ENCODE measurements at places on chromosomes 5 and 9. TPM values are rescaled to one million over a fixed set of nuclear protein-coding genes. Genes with fewer than 3 reads are reported as not detected.
A peak's percentile ranks its signal among the peaks of the same experiment; 100 is the strongest.

Gene ZFP37
- total RNA-seq, result 1.3 TPM

GRCh38 chr9:92686954-92687353 lies 17.0 kb upstream of the IPPK start:
- peak; percentile 36 for DNase-seq

- DNase-seq, result no peak
These were observed 391.1 kb downstream of the ADGRV1 start for GRCh38 chr5:90949469-90950358.

Gene GARNL3
- 5.3 TPM for total RNA-seq

Gene PCSK5
- 0.08 TPM for total RNA-seq

Gene LCN1
- total RNA-seq, result not detected

DNA sequence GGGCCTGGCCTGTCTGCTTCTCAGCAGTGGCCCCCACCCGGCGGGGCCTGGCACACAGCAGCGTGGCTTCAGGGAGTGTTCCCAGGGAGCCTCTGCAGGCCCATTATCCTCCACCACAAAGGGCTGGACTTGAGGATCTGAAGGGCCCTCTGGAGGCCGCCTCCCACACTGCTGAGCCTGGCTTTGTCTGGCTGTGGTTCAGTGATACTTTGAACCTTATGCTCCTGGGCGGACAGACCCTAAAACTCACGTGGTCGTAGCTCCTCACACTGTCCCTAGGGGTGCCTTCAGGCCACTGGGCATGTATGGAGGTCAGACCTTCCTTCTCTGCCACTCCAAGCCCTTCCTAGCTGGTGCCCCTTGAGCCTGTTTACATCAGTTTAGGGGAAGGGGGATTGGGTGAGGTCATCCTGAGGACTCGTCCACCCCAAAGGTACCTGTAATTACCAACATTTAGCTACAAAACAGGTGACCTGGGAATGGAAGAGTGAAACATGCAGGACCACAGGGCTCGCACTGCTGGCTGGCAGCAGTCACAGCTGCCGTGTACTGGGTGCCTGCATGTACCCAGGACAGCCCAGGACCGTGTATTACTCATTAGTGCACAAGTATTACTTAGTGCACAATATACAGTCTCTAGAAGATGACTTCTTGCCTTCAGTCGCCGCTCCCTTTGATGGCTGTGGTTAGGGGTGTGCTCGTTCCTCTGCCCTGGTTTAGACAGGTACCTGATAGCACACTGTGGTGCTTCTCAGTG lies 8.5 kb downstream of the GRHPR start:
- DNase-seq, result peak; percentile 30

DNA sequence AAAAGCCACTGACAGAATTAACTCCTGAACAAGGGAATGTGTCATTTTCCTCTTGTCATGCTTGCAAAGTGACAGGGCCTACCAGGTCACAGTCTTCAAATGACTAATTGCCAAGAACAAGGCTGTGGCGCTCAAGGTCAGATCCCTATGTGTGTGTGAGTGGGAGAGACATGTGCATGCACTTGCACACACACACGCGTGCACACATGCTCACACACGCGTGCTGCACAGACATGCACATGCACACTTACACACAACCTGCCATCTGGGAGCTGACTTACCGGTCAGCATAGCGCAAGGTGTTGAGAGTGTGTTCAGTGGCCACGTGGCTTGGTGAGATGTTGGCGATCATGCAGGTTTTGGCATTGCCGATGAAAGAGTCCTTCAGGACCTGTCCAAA lies 69.8 kb downstream of the KIF24 start:
- DNase-seq, result no peak

DNA sequence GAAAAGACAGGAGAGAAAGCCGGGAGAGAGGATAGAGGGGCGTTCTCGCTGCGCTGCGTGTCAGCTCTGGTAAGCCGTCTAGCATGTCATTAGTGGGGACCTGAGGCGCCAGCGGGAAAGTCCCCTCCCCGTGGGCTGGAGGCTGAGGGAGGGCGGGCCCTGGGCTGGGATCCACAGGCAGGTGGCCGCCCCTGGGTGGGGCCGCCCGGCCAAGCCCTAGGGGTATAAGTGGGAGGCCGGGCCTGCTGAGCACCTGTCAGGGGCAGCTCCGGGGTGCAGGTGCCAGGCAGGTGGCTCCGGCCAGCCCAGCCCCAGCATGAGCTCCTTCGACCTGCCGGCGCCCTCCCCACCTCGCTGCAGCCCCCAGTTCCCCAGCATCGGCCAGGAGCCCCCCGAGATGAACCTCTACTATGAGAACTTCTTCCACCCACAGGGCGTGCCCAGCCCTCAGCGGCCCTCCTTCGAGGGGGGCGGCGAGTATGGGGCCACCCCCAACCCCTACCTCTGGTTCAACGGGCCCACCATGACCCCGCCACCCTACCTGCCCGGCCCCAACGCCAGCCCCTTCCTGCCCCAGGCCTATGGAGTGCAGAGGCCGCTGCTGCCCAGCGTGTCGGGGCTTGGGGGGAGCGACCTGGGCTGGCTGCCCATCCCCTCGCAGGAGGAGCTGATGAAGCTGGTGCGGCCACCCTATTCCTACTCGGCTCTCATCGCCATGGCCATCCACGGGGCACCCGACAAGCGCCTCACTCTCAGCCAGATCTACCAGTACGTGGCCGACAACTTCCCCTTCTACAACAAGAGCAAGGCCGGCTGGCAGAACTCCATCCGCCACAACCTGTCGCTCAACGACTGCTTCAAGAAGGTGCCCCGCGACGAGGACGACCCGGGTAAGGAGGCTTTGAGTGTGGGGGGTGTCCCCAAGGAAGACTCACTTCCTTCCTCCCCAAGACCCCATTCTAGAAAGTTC lies at the start of gene FOXI1:
Gene FOXI1, plus strand, starts transcription at position 256 of the 970 bp plus-strand sequence. Its CDS starts 61 bp downstream, at position 317.
- DNase-seq, result no peak
